ENCODE measurements at places on chromosomes 5 and 9.

- DNase-seq: no peak
These were observed 4.9 kb upstream of the IL4 start for GRCh38 chr5:132668706-132669454.

GRCh38 chr5:1443171-1443570 lies 2.1 kb downstream of the SLC6A3 start:
- DNase-seq: no peak

GRCh38 chr5:115838885-115839518 lies 2.4 kb downstream of the ATG12 start:
- no peak for DNase-seq

GRCh38 chr5:128208436-128208835 lies 124.9 kb downstream of the SLC12A2 start:
- DNase-seq: no peak

- DNase-seq: no peak
These were observed 685.6 kb downstream of the CETN3 start for GRCh38 chr5:89723907-89724306.

- no peak for DNase-seq
These were observed 111.7 kb upstream of the C6 start for GRCh38 chr5:41325074-41325473.

DNA sequence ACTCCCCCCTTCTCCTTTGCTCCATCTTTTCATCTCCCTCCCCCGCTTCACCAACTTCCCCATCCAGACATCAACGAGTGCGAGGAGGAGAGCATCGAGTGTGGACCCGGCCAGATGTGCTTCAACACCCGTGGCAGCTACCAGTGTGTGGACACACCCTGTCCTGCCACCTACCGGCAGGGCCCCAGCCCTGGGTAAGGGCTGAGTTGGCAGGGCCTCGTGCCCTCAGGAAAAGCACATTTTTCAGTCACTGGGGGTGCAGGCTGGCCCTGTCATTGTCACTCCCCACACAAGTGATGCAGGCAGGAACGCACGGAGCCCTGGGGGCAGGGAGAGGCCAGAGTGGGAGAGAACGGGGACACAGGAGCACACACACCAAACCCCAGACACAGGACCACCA lies 12.4 kb upstream of the ASS1 start:
- no peak for DNase-seq

GRCh38 chr5:138594305-138595058 lies 19.3 kb upstream of the HSPA9 start:
- no peak for DNase-seq

DNA sequence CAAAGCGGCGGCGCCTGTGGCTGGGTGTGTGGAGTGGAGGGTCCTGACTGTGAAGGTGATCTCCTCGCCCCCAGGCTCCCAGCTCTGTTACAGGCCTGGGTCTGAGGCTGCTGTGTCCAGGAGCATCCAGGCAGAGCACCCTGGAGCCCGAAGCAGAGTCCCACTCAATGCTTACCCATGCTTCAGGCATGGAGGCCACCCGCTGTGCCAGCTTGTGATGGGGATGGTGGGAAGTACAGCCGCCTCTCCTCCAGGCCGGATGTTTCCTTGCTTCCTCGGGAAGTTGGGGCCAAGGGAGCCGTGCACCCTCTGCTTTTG lies 255.9 kb upstream of the IRX1 start:
- no peak for DNase-seq

DNA sequence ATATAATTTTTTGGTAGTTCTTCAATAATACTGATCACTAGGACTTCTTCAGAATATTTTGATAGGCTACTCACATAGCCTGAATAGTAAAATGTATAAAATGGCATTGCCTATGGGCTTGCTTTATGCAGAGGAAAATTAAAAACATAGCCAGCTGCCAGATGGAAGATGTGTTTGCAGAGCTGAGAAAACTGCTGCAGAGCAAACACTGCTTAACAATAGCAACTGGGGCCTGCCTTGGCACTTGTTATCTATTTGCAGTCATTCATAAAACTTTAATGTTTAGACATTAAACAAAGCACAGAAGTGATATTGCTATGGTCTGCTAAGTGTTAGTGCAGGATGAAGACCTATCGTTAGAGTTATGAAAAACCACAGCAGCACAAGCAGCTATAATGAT lies 151.5 kb upstream of the SMC2 start:
- no peak for DNase-seq

DNA sequence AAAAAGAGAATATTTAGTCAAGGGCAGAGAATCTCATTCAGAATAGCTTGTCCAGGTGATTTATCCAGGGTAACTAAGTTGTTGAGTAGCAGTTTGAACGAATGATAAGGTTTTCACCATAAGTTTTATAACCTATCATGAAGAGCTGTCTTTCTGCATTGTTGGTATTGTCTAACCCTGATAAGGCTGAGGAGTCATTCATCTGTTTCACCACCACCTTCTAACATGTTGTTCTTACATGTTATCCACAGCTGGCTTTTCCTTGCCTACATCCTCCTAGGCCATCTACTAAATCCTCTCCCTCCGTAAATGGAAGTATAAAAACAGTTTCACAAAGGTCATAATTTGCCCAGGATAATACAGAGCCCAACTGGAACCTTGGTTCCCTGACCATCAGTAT lies 24.1 kb downstream of the ZNF462 start:
- DNase-seq: no peak

GRCh38 chr9:445033-445432 lies 230.4 kb downstream of the DOCK8 start:
- no peak for DNase-seq

GRCh38 chr9:121122246-121123032 lies 47.7 kb downstream of the CNTRL start:
- DNase-seq: peak; percentile 31

GRCh38 chr5:124054564-124054963 lies 542.6 kb downstream of the CSNK1G3 start:
- DNase-seq: no peak

- DNase-seq: no peak
These were observed 45.9 kb downstream of the TTC1 start for GRCh38 chr5:160054831-160055230.

DNA sequence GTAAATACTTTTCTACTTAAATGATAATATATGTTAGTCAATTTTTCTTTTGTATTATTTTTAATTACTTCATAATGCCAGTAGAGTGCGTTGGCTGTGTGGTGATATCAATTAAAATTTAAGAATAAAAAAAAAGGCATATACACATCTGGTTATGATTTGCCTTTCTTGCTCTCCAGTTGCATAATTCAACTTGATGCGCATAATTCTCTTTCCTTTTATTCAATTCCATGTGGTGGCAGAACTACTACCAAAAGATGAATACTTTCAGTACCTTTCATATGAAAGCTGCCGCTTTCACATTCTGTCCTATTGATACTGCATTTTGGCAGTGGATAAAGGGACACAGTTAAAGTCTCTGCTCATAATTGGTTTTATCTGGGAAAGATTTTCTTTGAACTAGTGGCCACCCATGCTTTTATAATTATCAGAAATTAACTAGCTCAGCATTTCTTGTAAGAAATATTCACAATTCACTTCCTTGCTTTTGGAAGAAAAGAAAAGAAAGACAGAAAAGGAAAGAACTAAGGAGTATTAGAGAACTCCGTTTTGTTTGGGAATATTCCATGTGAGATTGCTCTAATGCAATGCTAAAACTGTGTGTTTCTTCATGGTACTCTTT lies 12.3 kb upstream of the ADGRV1 start:
- no peak for DNase-seq

GRCh38 chr9:6805532-6805931 lies 47.8 kb downstream of the KDM4C start:
- no peak for DNase-seq

GRCh38 chr5:68478301-68479095 lies 262.9 kb downstream of the PIK3R1 start:
- no peak for DNase-seq

DNA sequence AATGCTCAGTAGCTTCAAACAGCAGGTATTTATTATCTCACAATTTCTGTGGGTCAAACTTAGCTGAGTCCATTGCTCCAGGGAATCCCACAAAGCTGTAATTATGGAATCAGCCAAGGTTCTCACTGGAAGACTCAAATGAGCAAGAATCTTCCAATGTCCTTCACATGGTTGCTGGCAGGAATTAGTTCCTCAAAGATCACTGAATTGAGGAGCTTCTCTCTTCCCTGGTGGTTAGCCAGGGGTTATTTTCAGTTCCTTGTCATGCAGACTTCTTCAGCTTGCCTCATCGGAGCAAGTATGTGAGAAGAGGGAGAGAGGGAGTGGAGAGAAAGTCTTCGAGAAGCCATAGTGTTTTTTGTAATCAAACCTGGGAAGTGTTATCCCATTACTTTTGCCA lies 2331.9 kb downstream of the MAT2B start:
- no peak for DNase-seq
